Stimulated activated CD4-positive, alpha-beta T cell treated with anti-CD3 and anti-CD28 coated beads, Interleukin-4, amount 100 ng/mL, for 4 hours (primary cell): ENCODE measurements at places on chromosomes 1 and 21.

GRCh38 chr1:176141449-176141848 lies 65.6 kb downstream of the COP1 start:
- no peak for DNase-seq

DNA sequence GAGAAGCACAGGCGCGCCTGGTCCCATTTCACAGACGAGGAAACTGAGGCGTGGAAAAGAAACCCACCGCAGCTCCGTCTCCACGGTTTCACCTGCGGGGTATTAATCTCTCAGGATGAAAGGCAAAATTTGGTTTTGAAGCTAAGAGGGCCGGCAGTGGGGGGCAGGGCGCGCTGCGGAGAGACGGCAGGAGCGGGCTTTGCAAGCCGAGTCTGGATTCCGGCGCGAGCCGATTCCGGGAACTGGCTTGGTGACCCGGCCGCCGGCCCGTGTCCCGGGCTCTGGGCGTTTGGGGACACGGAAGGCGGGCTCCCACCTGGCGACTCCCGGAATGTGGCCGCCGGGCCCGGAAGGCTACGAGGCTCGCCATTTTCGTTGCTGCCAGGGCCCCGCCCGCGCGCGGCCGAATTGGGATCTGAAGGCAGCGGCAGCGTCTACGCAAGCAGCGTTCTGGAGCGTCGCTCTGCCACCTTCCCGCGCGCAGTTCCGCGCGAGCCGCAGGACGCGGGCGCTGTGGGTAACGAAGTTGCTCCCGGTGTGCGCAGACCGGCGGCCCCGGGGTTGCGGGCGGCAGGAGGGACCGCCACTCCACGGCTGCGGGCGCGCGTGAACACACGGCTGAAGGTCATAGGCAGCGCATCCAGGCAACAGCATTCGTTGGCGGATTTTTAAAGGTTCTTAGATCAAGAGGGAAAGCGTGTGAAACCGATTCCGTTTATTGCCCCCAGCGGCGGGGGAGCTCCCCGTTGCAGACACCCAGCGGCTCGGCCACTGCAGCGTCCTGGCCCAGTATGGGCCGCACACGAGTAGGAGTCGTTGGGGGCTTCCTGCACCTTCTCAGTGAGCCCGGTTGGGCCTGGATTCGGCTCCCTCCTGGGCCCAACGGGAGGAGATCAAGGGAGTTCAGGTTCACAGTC lies 5.4 kb upstream of the PRDM16 start:
- DNase-seq = no peak

- no peak for DNase-seq
These were observed 119.1 kb downstream of the KCNN3 start for GRCh38 chr1:154750681-154751665.

- no peak for DNase-seq
These were observed 27.7 kb downstream of the TMCO4 start for GRCh38 chr1:19772053-19772452.

- no peak for DNase-seq
These were observed 3.2 kb downstream of the EDN2 start for GRCh38 chr1:41481109-41481775.

- DNase-seq = no peak
These were observed 65.2 kb downstream of the GBP6 start for GRCh38 chr1:89429062-89429461.

DNA sequence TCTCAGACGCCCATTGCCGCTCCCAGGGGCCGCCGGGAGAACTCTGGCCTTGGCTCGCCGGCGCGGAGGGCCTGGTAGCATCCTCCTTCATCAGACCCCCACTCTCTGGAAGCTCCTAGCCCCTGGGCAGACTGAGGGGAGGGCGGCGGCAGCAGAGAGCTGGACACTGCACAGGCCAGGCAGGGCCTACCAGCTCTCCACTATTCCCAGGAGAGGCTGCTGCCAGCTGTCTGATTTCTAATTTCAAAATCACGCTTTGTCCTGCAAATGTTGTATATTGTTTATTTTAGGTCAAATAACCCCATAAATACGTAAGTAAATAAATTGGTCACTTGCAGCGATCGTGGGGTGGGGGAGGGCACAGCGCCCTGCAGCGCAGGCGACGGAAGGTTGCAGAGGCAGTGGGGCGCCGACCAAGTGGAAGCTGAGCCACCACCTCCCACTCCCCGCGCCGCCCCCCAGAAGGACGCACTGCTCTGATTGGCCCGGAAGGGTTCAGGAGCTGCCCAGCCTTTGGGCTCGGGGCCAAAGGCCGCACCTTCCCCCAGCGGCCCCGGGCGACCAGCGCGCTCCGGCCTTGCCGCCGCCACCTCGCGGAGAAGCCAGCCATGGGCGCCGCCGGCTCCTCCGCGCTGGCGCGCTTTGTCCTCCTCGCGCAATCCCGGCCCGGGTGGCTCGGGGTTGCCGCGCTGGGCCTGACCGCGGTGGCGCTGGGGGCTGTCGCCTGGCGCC lies at the start of gene MTARC1:
MTARC1 (plus strand) TSS at position 577 of the 732 bp plus-strand sequence; CDS start at position 609, 32 bp downstream.
- DNase-seq = no peak

- DNase-seq = no peak
These were observed 36.1 kb downstream of the BRINP2 start for GRCh38 chr1:177206831-177207355.

DNA sequence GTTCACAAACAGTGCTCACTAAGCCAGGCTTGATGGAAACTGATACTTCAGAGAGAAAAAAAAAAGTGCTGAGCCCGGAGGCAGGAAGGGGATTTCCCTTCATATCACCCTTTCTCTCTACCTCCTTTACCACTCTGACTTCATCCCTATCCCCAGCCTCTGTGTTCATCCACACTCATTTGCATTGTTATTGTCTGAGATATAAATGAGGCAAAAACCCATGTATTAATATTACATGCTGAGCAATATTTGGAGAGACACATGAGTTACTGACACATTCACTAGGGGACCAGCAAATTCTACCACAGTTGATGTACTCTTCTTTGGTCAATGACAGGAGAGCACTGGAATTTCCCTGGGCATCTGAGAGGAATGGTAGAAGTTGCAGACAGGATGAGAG lies 175.8 kb downstream of the TNFSF18 start:
- no peak for DNase-seq

GRCh38 chr1:117312453-117313138 lies 54.7 kb upstream of the MAN1A2 start:
- no peak for DNase-seq

GRCh38 chr1:222372221-222372620 lies 175.7 kb downstream of the HHIPL2 start:
- DNase-seq = no peak

GRCh38 chr1:228280961-228281591 lies 73.2 kb downstream of the OBSCN start:
- no peak for DNase-seq

DNA sequence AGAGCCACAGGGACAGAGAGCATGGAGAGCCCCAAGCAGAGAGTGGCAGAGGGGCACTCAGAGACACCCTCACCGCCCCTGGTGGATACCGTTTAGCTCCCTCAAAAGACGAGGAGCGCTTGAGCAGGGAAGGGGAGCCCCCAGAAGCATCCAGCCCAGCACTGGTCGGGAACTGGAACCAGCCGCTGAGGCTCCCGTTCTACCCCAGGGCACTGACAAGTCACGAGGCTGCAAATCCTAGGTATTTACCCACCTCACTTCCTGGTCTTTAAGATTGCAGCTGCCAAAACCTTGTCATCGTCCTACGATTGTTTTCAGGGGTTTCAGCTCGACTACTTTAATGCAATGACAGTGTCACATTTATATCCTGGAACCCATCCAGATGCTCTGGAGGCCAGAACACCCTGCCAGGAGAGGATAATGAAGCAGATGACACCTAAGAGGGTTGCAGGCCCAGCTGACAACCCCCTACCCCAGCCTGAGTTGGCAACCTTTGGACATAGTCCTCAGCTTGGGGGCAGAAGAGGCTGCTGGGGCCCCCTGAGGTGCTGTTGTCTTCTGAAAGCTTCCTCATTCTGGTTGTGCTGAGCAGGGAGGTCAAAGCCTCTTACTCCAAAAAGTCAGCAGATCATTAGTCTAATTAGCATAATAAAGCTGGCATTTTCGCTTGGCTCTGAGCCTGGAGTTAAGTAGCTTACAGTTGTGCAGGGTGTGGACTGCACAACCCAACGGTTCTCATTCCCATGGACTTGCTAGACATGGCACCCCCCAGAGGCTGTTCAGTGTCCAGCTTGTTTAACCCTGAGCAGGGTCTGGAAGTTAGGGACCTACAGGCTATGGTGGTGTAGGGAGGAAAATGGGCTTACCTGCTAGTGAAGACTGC lies 20.6 kb upstream of the BACE2 start:
- no peak for DNase-seq

DNA sequence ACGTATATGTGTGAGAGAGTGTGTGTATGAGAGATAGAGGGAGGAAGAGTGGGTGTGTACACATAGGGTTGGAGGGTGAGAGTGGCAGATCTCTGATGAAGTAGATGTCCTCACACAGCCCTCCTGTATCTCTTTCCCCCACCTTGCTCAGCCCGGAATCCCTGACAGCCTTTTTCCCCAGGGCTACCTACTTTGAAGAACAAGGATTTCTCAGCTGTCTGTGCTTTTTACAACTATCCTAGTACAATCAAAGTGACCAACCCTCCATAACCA lies 29.1 kb upstream of the CADM3 start:
- no peak for DNase-seq

DNA sequence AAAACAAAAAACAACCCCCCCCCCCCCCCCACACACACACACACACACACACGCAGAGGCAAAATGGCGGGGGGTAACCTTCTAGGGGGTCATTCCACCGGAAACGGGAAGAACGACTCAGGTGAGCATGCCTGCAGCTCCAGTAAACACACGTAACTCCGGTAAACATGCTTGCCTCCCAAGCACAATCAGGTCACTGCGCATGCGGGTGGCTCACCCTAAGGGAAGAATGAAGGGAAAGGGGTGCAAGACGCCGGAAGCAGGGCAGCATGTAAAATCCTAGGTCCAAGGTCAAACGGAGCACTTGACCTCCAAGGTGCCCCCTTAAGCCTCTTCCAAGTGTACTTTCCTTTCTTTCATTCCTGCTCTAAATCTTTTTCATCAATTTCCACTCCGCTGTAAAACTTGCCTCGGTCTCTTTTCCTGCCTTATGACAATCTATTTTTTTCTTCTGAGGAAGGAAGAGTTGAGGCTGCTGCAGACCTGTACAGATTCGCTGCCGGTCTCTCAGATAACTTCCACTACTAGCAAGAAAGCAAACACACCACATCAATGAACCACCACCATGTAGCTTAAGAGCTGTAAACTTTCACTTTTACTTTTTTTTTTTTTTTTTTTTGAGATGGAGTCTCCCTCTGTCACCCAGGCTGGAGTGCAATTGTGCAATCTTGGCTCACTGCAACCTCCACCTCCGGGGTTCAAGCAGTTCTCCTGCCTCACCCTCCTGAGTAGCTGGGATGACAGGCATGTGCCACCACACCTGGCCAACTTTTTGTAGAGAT lies 21.0 kb upstream of the CBR3 start:
- peak; percentile 29 for DNase-seq

DNA sequence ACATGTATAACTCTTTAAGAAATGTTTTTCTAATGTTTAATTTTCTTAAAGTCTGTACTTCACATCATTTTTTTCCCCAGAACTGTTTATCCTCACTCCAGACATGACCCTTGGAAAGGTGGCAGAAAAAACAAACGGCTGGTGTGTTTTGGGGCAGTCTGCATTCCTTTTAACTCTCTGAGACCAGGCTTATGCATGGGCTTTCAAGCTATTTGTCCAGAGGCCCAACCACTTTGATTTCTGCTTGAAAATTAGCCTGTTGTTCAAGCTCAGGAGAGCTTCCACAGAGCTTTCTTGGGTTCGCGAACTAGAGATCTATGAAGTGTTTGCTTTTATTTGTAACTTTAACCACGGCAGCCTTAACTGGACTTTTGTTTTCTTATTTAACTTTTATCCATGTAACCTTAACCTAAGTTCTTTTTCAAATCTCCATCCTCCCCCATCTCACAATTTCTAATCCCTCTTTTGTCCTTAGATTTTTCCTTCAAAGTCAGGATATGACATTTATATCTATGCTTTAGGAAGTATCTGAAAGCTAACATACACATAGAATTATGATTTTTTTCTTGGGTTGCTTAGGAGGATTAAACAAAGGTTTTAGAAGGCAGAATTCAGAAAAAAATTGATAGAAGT lies 111.8 kb downstream of the FGGY start:
- no peak for DNase-seq

DNA sequence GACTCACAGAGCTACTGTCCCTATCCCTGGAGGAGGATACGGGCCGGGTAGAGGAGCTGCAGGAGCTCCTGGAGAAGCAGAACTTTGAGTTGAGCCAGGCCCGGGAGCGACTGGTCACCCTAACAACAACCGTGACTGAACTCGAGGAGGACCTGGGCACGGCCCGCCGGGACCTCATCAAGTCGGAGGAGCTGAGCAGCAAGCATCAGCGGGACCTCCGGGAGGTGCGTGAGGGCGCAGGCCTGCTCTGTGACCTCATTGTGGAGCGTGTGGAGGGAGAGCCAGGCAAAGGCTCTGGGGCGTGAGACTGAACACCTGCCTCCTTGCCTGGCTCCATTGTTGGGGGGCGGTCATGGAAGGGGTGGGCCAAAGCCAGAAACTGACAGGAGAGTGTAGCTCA lies 19.0 kb downstream of the PPFIA4 start:
- no peak for DNase-seq

GRCh38 chr1:43990271-43991199 lies 864 bp upstream of the CCDC24 start:
- no peak for DNase-seq

- DNase-seq = no peak
These were observed 1652.0 kb downstream of the MRPL39 start for GRCh38 chr21:23955135-23955843.

DNA sequence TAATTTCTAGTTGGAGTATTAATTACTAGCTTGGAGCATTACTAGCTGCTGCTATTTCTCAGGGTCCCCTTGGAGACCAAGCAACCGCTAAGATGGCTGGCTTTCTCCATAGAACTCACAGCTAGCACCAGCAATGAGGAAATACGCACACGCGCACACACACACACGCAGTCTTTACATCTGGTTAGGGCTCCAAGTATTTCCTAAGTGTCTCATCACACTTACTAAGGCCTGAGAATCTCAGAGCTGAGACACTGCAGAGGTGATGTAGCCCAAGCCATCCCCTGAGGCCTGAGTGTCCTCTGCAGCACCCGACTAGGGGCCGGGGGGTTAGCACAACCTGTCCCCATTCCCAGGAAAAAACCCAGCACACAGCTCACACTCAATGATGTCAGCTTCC lies 42.5 kb downstream of the ITPKB start:
- no peak for DNase-seq

DNA sequence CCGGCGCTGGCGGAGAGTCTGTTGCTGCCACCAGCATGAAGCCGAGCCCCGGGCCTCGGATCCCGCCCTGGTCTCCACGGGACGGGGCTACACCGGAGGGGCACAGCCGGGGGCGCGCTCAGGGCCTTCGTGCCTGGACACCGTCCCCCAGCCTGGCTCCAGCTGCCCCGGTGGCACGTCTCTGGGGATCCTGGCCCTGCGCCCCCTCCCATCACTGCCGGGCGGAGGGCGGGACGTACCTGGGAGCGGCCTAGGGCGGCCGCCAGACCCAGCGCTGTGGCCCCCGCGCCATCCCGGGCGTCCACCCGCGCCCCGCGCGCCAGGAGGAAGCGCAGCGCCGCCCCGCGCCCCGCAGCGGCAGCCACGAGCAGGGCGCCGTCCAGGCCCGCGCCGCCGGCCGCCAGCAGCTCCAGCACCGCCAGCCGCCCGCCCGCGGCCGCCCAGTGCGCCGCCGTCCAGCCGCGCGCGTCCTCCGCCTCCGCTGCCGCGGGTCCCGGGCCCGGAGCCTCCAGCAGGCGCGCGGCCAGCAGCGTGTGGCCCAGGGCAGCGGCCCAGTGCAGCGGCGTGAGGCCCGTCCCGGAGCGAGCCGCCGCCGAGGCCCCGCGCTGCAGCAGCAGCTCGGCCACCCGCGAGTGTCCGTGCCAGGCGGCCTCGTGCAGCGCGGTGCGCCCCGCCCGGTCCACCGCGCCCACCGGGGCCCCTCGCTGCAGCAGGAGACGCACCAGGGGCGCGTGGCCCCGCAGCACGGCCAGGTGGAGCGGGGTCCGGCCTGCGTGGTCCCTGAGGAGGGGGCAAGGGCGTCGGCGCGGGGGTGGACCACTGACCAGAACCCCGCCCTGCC lies 1.0 kb downstream of the ANKRD65 start:
- DNase-seq = no peak
